ENCODE measurements at places on chromosomes 11 and 22. TPM values are rescaled to one million over a fixed set of nuclear protein-coding genes. Genes with fewer than 3 reads are reported as not detected.

GRCh38 chr11:132125988-132126871 is 755.8 kb downstream of the NTM start:
- no peak for DNase-seq

DNA sequence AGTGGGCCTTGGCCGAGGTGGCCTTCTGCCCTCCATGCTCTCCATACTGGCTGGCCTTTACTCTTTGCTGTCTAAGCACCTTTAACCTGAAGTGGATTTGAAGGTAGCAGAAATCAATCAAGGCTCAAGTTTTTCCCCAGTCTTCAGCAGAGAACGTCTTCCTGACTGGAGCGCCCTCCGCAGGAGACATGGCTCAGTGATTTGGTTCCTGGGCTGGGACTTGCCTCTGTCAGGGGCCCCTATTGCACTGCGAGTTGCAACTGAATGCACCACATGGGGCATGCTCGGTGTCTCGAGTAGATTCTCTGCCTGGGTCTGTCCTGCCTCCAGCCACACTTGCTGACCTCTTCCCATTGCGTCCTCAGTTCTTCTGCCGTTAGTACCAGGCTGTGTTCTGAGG is 79.6 kb downstream of the BMAL1 start:
- DNase-seq, result no peak

GRCh38 chr11:13134886-13135285 is 125.8 kb downstream of the RASSF10 start:
- DNase-seq, result no peak

- no peak for DNase-seq
Measured at GRCh38 chr11:129457321-129457720, 81.7 kb downstream of the BARX2 start.

- no peak for DNase-seq
Measured at GRCh38 chr11:8807544-8808225, 103.3 kb upstream of the AKIP1 start.

MS4A4A gene
- not detected for total RNA-seq

SCGB1A1 gene
- total RNA-seq, result not detected

DNA sequence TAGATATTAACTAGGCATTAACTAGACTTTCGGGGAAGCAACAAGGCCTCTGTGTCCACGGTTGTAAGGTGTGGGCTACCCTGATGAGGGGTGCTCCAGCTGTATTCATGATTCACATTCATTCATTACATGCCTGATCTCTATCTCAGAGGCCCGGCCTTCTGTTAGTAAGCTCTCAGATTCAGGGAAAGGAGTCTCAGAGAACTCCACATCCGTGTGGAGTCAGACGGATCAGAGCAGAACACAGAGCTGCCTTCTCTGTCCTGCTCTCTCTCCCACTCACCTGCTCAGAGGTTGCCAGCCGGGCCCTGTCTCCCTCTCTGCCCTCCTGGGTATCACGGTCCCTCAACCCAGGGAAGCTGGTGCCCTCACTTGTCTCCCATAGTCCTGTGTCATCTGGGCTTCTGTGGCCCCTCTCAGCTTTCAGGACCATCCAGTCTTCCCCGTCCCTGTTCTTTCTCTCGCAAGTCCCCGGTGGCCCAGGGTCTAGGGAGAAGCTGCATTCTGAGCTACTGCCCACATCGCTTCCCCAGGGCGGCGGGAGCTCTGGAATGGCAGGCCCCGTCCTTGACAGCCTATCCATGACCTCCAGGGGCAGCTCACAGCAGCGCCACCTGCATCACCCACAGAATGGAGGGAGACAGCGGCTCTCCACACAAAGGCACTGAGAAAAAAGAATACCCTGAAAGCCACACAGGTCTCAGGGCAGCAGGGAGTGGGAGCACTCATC is 4.3 kb downstream of the TP53AIP1 start:
- DNase-seq, result no peak

Data from activated T-cell treated with anti-CD3 and anti-CD28 coated beads, Interleukin-2, amount 50 U/mL, for 72 hours (primary cell).